ENCODE measurements at places on chromosomes 11 and 22.

DNA sequence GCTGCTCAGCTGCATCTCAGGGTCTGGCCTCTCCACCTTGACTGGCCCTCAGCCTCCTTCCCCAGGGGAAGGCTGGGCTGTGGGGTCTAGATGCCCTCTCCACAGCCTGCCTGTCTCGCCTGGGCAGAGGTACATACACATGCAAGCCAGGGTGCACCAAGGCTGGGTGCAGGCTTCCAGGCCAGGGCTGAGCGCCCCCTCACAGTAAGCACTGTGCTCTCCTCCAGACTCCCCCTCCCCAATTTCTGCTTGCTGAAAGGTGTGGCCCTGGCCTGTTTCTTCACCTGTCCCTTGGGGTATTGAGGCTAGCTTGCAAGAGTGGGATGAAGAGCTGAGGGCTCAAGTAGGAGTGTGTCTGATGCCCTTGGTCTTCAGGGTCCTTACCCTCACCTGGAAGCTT is 22.5 kb downstream of the RELT start:
- no peak for DNase-seq

DNA sequence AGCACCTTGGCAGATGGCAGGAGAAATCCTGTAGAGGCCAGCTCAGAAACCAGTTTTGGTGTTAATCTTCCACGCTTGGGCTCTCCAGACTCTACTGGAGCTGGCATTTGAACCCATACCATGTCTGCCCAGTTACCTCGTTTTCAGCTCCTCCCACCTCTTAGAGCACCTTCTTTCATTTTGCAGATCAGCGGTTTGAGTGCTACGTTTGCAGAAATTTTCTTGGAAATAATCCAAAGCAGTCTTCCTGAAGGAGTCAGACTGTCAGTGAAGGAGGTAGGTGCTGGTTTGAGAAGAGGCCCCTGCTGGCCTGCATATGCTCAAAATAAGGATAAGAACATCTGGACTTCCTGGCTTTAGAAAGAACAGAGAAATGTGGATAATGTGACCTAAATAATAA is 13.7 kb downstream of the COA4 start:
- no peak for DNase-seq

GRCh38 chr11:1752907-1753228 is 2.5 kb upstream of the IFITM10 start:
- DNase-seq, result no peak

DNA sequence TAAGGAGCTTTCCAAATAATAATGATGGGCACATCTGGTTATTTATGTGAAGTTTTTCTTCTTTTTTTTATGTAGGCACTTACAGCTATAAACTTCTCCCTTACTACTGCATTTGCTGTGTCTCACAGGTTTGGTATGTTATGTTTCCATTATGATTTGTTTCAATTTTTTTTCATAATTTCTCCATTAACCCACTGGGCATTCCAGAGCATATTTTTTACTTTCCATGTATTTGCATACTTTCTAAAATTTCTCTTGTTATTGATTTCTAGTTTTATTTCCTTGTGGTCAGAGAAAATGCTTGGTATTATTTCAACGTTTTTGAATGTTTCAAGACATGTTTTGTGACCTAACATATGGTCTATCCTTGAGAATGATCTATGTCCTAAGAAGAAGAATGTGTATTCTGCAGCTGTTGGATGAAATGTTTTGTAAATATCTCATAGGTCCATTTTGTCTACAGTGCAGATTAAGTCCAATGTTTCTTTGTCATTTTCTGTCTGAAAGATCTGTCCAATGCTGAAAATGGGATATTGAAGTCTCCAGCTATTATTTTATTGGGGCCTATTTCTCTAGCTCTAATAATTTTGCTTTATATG is 362.1 kb downstream of the DDX10 start:
- DNase-seq, result no peak

DNA sequence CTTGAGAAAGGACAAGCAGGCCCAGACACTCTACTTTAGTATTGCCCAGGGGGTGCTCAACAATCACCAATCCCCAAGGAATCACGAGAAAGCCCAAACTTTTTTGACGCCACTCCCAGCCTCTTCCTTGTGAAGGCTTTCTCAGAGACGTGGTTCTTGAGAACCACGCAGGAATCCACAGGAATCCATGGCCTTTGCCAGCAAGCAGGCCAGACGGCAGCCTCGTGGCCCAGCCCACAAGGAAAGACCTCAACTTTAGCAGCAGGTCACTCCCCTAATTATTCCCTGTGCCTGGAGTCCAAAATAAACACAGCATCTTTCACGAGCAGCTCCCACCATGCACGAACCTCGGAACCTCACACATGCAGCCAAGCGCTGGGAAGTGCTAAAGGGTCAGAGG is 104.2 kb downstream of the WT1 start:
- no peak for DNase-seq

- DNase-seq, result peak; percentile 55
Observed at GRCh38 chr11:30488304-30488998, 97.7 kb downstream of the MPPED2 start.

GRCh38 chr22:49678137-49678841 is 149.4 kb downstream of the BRD1 start:
- DNase-seq, result no peak

- DNase-seq, result no peak
Observed at GRCh38 chr11:109791337-109791736, 301.9 kb upstream of the ZC3H12C start.

DNA sequence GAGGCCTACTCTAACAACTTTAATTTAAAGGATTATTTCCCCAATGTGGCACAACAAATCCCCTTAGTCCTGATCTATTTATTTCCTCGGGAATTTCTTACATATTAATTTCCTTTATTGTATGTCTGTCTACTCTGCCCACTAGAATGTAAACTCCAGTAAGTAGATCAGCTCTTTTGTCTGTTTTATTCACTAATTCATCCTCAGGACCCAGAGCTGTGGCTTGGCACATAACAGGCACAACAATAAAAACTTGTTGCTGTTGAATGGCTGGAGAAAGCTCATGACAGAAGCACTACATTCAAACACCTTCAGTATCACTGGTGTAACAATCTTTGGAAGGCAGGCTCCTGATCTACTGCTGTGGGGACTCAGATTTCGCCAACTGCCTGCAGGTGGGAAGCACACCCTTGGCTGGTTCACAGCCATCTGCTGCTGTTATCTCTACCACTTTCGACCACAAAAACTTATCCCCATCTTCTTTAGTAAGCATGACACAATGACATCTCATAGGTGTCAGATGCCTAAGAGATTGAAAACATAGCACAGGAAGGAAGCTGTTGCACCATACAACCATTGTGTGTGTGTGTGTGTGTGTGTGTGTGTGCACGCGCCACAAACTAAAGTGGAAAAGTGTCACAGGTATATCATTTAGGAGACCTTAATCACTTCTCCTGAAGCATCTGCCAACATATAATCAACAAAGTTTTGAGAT is 11.9 kb downstream of the HIRA start:
- peak; percentile 15 for DNase-seq

DNA sequence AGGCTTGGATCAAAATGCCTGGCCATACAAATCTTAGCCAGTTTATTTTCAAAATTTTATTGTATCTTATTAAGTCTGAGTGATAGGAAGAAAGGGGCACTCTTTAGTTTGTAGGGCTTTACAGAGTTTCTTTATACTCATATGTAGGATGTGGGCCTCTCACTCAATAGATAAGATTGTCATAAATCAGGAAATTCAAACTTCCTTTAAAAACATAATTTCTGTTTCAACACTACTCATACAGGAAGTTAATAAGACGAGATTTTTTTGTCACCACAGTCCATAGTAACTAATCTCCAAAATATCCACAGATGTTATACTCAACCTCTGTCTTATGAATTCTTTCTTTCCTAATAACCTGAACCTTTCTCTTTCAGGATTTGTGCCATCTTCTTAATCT is 13.3 kb upstream of the OR56B4 start:
- DNase-seq, result no peak

DNA sequence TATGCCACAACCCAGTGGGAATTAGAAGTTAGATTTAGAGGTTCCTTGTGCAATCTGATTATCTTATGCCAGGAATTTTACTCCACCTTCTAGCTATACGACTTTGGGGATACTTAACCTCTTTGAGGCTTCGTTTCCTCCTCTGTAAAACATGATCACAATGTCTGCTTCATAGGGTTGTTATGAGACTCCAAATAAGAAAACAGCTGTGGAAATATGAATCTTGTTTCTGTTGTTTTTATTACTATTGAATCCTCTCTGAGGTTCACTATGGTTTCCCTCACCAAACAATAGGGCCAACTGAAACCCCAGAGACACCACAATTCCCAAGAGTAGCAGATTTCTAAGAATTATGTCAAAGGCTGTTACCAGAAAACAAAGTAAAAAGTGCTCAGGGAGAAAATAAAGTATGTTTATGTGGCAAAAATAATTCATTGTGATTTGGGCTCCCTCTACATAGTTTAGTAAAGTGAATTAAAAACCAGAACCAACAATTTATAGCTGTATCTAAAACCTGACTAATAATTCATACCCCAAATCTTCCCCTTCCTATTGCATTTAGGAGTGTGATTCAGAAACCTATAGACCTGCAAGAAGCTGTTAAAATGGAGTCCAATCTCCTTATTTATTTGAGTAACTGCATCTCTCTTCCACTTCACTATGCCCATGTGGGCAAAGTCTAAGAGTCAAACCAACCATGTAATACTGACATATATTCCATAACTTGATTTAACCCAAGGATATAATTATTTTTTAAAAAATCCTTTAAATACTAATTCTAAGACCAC is 38.4 kb downstream of the AMBRA1 start:
- DNase-seq, result no peak

DNA sequence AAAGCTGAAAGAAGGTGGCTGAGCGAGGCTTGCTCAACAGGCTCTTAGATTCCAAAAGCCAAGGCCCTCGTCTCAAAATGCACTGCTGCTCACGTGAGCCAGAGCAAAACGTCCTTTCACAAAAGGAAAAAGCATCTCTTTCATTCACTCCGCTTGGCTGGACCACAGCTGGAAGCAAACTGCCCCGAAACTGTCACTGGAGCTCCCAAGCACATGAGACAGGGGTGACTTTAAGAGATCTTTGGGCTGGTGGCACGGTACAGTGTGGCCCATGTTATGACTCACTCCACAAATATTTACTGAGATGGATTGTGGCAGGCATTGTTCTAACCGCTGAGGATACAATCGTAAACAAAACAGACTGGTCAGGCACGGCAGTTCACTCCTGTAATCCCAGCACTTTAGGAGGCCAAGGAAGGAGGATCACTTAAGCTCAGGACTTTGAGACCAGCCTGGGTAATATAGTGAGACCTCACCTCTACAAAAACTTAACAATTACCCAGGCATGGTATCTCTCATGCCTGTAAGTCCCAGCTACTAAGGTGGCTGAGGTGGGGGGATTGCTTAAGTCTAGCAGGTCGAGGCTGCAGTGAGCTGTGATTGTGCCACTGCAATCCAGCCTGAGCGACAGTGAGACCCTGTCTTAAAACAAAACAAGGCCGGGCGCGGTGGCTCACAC is 3.6 kb downstream of the PLA2G6 start:
- peak; percentile 54 for DNase-seq

- DNase-seq, result no peak
Observed at GRCh38 chr11:108797578-108798100, 132.8 kb downstream of the DDX10 start.

DNA sequence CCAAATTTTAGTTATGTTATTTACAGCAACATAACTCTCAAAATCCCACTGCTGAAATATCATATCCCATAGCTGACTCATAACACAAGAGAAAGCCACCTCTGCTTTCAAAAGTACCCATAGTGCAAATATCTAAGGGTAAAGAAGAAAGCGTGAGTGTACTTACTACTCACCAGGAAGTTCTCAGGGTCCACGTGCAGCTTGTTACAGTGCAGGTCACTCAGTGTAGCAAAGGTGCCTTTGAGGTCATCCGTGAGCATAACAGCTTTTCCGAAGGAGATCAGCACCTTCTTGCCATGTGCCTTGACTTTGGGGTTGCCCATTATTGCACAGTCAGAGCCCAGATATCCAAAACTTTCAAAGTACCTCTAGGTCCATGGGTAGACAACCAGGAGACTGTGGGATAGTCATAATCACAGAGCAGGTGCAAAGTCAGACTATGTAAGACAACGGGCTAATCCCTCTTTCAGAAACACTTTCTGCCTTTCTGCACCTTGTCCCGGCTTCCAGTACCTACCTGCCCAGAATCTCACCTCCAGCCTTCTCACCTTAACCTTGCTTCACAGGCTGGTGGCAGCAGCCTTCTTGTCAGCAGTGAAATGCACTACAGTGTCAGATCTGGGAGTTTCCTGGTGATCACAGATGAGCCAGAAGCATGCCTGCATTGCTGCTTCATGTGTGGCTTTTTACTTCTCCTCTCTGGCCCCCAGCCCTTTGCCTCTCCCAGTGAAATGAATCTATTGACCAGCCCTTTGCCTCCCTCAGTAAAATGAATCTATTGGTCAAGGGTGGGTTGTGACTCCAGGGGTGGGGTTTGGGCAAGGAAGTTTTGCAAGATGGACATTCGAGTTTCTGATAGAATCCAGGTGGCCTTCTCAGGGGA is 6.5 kb downstream of the HBG1 start:
- no peak for DNase-seq

GRCh38 chr11:60127311-60127811 is 38.9 kb downstream of the MS4A2 start:
- peak; percentile 79 for DNase-seq

DNA sequence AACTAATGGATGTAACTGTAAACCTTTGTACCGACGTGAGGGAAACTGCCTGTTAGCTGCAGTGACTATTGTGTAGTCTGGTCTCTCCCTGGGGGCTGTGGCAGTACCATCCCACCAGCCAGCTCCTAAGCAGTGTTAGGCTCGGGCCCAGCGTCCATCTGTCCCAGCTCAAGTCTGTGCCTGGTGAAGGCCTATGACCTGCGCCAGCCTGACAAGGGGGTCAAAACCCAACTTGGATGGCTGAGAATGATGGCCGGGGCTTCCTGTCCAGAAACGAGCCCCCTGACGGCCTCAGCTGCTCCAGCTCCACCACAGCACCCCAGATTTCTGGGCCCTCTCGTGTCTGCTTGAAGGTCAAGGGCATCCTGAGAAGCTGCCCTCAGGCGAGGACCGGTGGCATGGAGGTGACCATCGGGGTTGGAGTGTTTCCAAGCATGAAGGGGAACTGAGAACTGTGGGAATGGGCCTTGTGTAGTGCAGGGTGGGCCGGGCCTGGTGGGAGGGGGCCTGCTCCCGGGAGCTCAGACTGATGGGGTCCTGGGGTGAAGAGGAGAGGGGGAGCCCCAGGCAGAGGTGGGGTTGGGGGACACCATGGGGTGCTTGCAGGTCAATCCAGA is 14.3 kb upstream of the SPI1 start:
- DNase-seq, result no peak

- DNase-seq, result no peak
Observed at GRCh38 chr22:32617903-32618302, 143.3 kb downstream of the FBXO7 start.

- no peak for DNase-seq
Observed at GRCh38 chr11:12290477-12290922, 86.9 kb upstream of the PARVA start.

- DNase-seq, result peak; percentile 13
Observed at GRCh38 chr11:47766509-47767227, 473 bp downstream of the FNBP4 start.

DNA sequence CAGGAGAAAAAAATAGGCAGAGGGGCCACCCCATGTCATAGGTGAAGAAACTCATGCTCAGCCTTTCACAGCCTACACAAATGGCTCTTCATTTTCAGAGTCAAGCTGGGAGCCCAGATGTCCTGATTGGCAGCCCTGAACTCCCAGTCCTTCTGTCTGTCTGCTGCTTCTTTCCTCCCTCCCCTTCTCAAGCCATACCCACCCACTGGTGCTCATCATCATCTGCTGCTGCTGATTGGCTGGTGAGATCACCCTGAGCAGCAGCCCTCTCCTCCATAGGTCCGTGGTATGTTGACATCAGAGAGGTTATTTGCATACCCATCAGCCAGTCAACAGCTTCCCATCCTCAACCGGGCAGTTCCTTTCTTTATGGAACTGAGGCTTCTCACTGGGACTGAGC is 46.1 kb upstream of the PRDM11 start:
- DNase-seq, result no peak

GRCh38 chr22:26314656-26315055 is 114.4 kb upstream of the ASPHD2 start:
- DNase-seq, result no peak
